Stimulated activated CD4-positive, alpha-beta T cell treated with anti-CD3 and anti-CD28 coated beads, Interleukin-4, amount 100 ng/mL, for 1 hour (primary cell): ENCODE measurements at places on chromosomes 2 and 18.

DNA sequence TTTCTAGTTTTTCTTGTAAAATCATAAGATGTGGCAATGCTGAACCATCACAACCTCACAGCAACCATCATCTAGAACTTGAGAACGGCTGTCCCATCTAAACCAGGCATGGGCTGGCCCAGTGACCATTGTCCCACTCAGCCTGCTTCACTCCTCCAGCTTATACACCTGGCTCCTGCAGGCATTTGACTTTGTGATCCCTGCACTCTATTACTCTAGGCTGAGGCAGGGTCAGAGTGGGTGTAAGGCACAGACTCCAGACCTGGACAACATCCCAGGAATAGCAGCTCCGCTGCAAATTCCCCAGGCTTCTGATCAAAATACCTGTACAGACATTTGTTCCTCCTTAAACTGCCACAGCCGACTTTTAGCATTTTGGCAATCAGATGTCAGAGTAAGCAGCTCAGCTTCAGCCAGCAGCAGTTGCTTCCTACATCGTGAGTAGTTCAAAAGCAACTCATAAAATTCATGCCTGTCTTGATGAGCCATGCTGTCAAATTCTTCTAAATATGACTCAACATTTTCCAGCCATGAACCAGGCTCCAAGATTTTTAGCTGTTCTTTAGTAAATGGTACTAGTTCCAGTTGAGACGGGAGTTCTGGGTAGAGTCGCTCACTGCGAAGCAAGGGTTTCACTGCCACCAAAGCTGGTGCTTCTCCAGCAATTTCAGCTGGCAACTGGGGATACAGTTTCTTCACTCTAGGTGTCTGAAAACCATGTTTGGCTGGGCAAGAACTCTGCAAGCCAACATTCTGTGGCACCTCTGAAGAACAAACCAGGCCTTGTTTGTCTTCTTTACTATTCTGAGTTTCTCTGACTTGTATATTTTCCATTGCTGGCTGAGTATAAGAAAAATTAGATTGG, 12.8 kb downstream of the EPG5 start:
- no peak for DNase-seq

DNA sequence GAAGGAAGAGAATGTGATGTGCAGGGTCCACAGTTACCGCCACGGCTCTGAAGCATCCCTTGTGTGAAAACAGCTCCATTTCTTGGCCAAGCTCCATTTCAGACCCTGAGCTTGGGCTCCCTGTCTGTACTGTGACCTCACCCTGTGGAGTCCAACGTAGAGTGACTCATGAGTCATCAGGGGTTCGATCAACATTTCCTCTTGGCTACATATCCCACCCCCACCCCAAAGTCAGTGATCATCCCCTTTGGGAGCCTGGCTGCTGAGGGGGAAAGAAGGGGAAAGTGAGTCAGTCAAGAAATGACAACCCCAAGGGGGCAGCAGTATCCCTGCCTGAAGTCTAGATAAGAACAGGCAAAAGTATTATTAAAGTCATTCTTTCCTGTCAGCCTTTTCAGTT, 62.2 kb downstream of the PAPOLG start:
- DNase-seq, result peak; percentile 33

DNA sequence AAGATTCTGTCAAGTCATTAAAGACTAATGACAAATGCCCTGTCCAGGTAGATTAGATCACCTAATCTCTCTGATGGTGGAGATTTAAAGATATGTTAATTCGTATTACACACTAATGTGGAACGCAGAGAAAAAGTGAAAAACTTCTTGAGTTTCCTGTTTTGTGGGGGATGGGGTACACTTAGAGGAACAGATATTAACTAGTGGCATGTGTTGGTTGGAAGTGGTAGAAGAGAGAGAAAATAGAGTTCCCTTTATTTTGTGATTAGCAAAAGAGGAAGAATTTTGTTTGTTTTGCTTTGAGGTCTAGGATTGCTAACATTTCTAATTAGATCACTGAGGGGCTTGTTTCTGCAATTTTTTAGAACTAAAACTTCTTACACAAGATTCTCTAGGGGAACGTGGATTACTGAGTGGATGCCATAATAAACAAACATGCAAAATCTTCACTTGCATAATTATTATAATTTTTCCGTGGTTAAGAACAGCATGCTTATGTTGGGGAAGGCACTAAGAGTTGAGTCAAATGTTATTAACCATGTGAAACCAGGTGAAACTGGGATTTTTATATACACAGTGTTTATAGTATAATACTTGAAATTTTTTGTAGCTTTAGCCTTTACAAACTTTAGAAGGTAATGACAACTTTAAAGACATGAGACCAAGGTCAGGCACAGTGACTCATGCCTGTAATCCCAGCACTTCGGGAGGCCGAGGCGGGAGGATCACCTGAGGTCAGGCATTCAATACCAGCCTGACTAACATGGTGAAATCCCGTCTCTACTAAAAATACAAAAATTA, 97.4 kb upstream of the STK17B start:
- DNase-seq, result no peak

DNA sequence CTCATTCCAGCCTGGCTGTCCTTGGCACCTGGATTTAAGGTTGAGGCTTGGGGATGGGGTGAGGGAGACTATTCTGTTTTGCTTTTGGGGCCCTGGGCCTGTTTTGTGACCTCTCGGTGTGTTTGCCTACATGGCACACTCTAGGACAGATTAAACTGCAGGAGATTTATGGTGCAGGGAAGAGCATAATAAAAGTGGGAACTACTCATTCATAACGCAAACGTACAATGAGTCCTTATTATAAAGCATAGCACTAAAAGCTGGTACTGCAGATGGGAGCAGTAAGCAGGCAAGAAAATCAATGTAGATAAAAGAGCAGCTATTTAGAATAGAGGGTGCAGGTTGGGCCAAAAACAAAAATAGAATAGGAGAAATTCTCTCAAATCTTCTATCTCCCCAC, 238.4 kb downstream of the ACTR3 start:
- no peak for DNase-seq

DNA sequence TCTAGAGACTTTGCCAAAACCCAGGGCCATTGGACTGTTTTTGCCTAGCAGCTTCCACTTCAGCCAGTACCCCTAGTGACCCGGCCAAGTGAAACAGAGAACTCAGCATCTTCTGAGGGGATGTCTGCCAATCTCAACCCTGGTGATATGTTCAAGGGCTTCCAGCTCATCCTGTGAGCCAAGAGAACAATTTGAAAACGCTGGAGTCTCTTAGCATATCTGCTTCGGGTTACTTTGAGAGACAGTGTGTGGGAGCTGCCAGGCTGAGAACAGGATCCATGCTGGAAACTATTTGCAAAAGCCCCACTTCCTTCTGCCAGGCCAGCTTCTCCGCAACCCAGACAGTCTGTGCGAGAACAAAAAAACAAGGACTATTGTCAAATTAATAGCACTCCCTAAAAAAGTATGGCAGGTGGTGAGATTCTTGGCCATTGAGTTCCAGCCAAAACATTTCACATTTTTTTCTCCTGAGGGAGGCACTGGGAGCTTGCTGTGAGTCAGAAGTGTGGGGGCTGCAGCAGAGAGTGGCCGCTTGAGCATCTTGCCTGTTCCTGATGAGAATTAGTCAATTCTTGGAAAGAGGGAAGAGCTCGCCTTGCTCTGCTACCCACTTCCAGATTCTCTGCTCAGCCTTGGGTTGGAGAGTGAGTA, 395.6 kb upstream of the TRIB2 start:
- DNase-seq, result no peak

- DNase-seq, result no peak
These were observed 137.8 kb downstream of the PID1 start for GRCh38 chr2:229133155-229133772.

- no peak for DNase-seq
These were observed 27.0 kb downstream of the CRYGD start for GRCh38 chr2:208097313-208097712.

GRCh38 chr2:207254591-207255464, 89.1 kb upstream of the KLF7 start:
- no peak for DNase-seq

GRCh38 chr2:100376836-100377235, 40.6 kb downstream of the CHST10 start:
- no peak for DNase-seq

GRCh38 chr18:39025531-39025930, 1459.9 kb upstream of the CELF4 start:
- DNase-seq, result no peak
